ENCODE measurements at places on chromosomes 7 and 10.
A peak's percentile ranks its signal among the peaks of the same experiment; 100 is the strongest.

DNA sequence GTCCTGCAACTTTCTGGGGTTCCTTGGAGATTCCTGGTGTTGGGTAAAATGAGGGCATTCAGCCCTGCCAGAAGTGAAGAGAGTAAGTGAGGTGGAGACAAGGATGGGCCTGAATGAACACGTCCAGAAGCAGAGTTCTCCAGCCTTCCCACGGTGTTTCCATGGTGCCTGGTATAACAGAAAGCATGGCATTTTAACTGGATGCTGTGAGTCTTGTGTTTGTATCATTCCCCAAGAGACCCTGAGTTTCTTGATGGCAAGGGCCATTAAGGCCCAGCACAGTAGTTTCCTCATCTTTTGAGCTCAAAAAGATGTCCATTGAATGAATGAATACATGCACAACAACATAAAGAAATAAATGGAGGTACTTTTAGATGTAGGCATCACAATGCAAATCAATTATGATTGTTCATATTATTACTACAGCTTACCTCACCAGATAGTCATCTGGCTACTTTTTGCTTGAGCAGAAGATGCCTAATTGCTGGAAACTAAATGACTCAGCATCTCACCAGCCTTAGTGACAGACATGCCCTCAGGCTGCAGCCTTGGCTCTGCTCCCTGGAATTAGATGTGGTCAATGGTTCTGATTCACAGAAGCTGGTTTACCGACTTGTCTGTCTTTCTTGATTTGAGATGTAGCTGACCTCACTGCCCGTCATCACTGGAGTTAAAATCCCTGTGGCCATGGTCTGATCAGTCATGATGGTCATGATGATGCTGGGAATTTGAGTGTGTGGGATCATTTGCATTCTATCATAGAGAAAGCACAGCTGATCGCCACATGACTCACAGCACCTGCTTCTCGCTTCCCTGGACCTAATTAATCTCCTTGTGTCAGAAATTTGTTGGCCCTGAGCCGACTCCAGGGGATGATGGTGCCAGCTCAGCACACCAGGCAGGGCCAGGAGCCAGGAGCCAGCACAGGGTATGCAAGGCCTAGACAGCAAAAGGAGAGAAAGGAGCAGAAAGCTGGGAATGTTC, 83.9 kb downstream of the CXCL12 start:
- DNase-seq = no peak

DNA sequence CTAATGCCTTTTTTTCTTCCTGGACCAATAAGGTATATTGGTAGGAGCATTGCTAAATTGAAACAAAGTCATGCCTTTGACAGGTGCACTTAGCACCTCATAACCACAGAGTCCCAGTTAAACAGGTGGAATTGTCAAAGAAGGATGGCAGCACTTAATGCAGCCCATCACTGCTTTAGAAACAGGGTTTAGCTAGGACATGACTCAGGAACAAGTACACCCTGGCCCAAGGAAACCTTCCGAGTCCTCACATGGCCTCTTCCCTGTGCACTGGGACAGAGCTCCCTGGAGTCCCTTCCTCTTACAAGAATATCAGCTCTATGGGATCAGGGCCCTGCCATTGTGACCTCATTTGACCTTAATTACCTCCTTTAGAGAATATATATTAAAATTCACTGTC, 382.7 kb downstream of the EXOC4 start:
- DNase-seq = no peak

DNA sequence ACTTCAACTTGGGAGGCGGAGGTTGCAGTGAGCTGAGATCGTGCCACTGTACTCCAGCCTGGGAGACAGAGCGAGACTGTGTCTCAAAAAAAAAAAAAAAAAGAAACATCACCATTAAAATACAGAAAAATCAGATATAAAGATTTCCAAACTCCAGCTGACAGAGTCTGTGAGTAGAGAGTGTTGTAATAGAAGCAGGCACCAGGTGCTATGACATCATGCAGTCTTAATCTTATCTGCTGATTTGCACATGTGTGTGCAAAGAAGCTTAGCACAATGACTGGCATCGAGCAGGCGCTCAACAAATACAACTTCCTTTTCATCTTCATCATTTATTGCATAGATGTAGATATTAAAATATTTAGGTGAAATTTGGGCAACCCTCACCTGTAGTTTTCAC, 92.2 kb downstream of the PRKCQ start:
- DNase-seq = no peak

GRCh38 chr10:63603709-63604445, 82.7 kb downstream of the REEP3 start:
- no peak for DNase-seq

DNA sequence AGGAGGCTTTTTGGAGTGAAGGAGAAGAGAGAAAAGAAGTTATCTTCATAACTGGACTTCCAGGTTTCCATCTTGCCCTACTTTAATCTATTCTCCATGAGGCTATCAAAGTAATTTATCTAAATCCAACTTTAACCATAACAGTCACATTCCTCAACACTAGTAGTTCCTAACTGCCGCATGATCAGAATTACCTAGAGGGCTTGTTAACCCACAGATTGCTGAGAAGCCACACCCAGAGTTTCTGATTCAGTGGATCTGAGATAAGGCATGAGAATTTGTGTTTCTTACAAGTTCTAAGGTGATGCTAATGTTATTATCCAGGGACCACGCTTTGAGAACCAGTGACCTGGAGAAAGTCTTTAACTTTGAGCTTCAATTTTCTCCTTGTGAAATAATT, 8.3 kb upstream of the COL1A2 start:
- DNase-seq = no peak

- DNase-seq = no peak
These were observed 37.1 kb downstream of the CPXM2 start for GRCh38 chr10:123854498-123854897.

DNA sequence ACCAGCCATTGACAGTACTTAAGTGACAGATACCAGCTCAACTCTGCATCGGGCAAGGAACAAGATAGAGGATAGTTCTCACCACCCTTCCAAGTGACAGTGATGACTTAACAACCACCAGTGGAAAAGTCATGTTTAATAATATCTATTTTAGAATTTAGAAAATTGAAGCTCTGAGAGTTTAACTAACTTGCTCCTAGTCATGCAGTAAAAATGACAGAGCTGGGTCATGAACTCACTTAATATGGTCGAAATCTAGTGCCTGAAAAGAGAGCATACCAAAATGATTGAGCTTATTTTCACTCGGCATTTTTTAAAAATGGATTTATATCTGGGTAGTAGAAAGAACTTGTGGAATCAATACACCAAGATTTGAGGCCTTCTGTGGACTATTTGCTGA, 367.8 kb upstream of the IGFBP3 start:
- DNase-seq = no peak

- no peak for DNase-seq
These were observed 92.0 kb downstream of the BBS9 start for GRCh38 chr7:33221390-33221789.

DNA sequence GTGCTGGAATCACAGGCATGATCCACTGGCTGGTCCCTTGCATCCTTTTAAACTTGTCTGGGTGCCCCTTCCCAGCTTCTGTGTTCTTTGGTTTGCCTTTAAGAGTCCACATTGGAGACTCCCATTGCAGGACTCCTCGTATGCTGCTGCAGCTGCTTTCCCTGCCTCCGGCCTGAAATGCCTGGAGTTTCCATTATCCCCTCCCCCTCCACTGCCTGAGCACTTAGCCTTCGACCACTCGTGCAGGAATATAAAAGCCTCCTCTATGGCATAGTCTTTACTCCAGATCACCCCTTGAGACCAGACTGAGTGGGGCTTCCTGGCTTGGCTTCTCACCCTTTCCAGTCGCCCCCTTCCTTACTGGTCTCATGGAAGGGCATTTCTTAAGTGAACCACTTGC, 80.2 kb downstream of the RHOBTB1 start:
- no peak for DNase-seq

DNA sequence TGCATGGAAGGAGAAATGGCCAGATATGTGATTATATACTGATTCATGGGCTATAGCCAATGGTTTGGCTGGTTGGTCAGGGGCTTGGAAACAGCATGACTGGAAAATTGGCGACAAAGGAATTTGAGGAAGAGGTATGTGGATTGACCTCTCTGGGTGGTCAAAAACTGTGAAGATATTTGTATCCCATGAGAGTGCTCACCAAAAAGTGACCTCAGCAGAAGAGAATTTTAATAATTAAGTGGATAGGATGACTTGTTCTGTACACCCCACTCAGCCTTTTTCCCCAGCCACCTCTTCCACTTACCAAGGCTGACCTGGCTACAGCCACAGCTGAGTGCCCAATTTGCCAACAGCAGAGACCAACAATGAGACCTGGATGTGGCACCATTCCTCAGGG, 146.7 kb downstream of the GPR37 start:
- no peak for DNase-seq

DNA sequence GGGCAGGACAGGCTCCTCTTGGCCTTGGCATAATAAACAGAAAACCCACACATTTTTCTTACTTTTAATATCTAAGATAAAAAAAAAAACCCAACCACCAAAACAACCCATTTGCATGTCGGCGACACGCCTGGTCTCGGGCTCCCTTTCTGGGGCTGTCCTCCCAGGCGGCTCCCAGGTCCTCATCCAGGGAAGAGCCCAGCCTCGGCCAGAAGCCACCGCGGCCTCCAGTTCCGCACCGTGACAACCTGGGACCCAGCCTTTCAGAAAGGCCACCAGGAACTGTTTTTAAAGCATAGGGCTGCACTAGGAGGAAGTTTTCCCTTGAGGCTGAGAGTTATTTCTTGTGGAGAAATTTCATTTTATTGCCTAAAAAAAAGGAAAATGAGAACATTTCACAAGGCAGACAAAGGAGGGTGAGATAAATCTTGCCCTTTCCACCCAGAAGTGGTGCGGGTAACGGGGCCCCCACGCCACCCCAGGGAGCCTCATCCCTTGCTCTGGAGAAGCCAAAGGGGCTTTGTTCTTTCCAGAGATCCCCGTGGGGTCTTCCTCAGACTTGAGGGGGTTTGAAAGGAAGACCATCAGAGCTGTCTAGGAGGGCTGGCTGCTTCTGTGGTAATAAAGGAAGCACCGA, 39.2 kb upstream of the MKRN1 start:
- no peak for DNase-seq

DNA sequence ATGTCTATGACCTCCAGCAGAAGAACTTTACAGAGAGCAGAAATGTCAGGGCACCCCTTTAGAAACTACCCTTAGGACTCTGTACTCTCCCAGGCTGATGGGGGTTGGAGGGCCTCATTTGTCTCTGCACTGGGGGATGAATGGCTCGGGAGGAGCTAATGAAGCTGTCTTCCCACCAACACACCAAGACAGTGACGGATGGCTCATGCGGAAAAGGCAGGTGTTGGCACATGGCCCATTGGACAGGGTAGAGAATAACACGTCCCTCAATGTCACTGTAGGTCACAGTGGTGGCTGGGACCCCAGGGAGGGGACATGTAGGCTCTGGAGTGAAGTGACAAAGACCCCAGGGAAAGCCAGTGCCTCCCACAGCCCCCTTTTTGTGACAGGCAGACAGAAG, 64.0 kb upstream of the PCBD1 start:
- no peak for DNase-seq

DNA sequence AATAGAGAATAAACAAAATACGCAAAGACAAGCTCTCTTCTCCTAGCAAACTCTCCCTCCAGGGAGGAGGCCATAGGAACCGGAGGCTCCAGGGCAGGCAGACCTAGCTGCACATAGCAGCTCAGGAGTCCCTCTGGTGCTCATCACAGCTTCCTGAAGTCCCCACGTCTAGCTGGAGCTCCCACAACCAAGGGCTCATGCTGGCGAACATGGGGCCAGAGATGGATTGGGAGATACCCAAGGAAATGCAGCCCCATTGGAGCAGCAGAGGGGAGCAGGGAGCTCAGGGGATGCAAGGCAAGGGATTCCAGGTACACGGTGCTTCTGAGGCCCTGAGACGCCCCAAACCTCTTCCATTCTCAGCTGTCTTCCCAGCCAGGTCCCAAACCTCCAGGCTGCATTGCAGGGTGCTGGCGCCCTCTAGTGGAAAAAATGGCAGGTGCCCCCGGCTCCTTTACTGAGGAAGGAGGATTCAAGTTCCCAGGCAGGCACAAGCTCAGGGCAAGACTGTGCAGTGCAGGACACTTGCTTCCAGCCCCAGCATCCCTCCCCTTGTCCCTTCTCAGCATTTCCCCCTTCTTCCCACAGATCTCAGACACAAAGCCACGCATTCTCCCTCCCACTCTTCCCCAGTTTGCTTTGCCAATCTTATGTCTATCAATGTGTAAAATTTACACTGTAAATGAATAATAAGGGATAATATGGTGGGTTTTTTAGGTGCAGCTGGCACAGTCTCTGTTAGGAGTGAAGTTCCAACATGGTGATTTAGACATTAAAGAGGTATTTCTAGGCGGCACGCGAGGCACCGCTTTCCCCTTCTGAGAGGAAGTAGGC, 46.2 kb downstream of the GPAM start:
- DNase-seq = peak; percentile 18

- DNase-seq = no peak
These were observed 2.2 kb downstream of the BBIP1 start for GRCh38 chr10:110916554-110917346.

- no peak for DNase-seq
These were observed 298.5 kb downstream of the NEBL start for GRCh38 chr10:20598590-20598989.

- DNase-seq = no peak
These were observed 547.4 kb downstream of the ZWINT start for GRCh38 chr10:55813451-55814170.

DNA sequence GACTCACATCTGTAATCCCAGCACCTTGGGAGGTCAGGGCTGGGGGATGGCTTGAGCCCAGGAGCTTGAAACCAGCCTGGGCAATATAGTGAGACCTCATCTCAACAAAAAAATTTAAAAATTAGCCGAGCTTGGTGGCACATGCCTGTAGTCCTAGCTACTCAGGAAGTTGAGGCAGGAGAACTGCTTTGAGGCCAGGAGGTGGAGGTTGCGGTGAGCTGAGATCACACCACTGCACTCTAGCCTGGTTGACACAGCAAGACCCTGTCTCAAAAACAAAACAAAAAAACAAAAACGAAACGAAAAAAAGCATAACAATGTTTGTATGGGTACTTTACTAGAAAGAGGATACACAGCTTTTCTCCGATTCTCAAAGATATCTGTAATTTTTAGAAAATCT, 31.8 kb downstream of the WNT16 start:
- no peak for DNase-seq

GRCh38 chr10:97791824-97792721, 20.3 kb upstream of the SFRP5 start:
- DNase-seq = peak; percentile 44

DNA sequence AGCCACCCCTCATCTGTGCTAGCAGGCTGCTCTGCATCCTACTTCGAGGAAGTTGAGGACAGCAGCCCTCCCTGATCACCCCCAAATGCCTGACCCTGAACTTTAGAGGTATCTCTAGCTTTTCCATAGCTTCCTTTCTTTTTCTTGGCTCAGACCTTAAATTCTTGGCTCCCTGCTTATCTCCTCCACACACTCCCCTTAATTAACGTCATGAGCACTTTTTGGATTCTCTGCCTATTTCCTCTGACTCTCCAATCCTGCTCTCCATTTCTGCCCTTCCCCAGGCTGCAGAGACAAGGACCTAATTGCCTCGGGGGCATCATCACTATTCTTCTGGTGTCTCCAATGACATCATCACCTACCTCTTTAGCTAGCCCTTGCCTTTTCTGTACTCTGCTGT, 40.8 kb upstream of the SEC61G start:
- DNase-seq = no peak
